ENCODE measurements at places on chromosomes 1 and 21.

DNA sequence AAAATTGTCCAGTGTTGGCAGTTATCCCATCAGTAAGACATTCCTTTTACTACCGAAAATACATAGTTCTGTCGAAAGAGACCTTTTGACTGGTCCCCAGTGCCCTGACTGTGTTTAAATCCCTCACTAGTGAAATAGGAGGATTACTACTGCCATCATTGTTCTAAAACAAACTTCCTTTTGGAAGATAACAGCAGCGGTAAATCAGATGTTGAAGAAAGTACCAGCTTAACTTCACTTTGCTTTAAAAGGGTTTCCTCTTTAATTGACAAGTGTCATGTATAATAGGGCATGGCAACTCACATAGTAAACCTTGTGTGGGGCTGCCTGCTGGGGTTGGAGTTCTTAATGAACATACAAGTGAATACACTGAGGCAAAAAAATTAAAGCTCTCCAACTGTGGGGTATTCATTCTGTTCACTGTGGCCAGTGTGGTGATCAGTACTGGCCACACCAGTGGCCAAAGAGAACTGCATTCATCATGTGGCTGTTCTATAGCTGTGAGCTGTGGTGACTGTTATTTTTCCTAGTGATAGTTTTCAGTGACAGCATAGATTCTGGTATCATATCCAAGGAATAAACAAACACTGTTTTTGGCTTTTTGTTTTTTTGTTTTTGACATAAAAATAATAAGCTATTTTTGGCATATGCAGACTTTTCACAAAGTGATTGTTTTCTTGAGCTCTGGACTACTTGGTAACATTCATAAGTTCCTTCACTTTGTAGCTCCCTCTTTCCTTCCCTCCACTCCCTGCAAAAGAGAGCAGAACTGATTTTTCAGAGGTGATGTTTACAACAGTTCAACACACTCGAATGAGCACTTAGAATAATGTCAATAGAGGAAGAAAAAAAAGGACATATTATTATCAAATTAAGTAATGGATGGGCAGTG lies 74.5 kb downstream of the NFIA start:
- DNase-seq: no peak

DNA sequence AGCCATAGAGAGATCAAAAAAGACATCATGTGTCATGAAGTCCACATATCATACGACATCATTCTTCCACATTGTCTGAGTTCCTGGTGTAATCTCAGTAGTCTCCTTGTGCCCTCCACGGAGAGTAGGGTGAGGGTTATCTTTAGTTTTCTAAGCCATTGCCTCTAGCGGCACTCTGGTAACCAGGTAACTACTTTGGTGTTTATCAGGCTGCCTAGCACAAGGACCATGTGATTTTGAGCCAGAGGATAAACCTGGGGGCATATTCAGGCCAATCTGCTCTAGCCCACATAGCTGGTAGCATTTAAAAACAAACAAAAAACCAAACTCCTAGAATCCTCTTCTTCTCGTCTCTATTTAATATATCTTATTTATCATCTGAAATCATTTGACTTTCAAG lies 147.4 kb downstream of the GDAP2 start:
- no peak for DNase-seq

DNA sequence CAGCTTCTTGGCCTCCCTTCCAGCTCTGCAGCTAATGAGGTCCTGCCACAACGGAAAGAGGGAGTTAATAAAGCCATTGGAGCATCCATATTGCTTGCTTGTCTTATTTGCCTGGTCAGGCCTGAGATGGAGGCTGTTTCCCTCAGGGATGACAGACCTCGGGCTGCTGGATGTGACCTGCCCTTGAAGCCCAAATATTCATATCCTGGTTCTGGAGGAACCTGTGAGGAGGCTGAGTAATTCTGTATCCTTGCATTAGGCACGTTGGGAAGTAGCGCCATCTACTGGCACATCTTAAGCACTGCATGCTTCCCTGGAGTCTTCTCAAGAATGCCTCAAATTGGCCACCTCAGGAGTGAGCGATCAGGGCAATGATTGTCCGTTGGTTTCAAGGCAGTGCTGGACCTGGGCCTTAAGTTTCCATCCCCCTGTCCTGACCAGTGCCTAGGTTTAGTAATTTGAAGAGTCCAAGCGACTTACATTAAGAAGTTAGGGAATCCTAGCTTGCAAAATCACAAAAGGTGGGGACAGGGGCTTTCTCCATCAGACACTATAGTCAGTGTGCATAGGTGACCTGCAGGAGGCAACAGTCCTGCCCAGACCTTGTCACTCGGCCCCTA lies 13.8 kb upstream of the NASP start:
- peak; percentile 69 for DNase-seq

- DNase-seq: peak; percentile 32
Observed at GRCh38 chr1:162872981-162873380, 12.0 kb upstream of the CCDC190 start.

Data from A172 (cell line).